ENCODE measurements at places on chromosomes 3 and 15. TPM values are rescaled to one million over a fixed set of nuclear protein-coding genes. Genes with fewer than 3 reads are reported as not detected.

Gene ADAMTS7
- 1.3 TPM for total RNA-seq

- no peak for DNase-seq
Observed at GRCh38 chr3:4758249-4758860, 220.9 kb upstream of the BHLHE40 start.

DNA sequence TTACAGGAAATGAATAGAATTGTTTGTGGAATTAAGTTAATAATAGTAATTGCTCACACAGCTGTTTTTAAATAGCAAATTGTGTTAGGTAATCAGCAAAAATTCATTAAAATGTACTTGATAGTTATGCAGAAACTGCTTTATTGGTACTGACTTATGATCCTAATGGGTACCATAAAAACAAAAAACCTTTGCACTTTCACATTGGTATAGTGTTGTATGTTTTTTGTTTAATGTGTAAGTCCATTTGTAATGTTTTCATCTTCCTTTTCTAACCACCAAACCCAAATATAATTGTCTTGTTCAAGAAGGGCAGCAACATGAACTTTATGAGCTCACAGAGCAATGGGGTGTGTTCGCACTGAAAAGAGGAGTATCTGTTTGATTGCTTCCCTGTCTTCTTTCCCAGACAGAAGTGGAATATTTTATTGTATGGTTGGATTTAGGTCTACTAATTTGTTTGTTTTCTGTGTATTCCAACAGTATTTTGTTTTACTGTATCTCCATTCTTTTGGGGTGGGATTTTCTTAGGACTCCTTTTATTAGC is 135.8 kb downstream of the TCF12 start:
- DNase-seq = no peak

- peak; percentile 16 for DNase-seq
Observed at GRCh38 chr3:53744351-53744750, 101.9 kb downstream of the CHDH start.

DNA sequence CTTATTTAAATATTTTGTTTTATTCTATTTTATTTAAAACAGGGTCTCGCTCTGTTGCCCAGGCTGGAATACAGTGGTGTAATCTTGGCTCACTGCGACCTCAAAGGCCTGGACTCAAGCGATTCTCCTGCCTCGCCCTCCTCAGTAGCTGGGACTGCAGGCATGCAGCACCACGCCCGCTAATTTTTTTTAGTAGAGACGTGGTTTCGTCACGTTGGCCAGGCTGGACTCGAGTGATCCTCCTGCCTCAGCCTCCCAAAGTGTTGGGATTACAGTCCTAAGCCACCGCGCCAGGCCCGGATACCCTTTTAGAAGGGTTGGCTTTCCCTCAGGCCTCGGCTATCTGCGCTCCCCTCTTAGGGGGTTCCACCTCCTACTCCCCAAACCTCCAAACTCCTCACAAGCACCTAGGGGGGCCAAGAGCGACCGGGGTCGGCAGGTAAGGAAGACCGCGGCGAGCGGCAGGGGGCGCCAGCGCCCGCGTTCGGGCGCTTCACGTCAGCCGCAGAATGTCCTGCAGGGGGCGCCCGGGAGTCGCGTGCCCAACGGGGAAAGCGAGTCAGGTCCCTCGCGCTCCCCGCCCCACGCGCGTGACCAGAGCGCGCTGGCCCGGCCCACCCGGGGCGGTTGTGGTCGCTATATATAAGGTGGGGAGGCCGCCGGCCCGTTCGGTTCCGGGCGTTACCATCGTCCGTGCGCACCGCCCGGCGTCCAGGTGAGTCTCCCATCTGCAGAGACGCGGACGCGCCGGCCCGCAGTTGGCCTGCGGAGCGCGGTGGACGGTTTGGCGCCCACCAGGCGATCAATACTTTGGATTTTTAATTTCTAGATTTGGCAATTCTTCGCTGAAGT is 51.8 kb upstream of the GATM start:
- peak; percentile 16 for DNase-seq

- no peak for DNase-seq
Observed at GRCh38 chr3:105807146-105807545, 61.7 kb downstream of the CBLB start.

Measured in dorsolateral prefrontal cortex (tissue), 122 donors.